ENCODE measurements at places on chromosomes 1 and 21. TPM values are rescaled to one million over a fixed set of nuclear protein-coding genes. Genes with fewer than 3 reads are reported as not detected.

DNA sequence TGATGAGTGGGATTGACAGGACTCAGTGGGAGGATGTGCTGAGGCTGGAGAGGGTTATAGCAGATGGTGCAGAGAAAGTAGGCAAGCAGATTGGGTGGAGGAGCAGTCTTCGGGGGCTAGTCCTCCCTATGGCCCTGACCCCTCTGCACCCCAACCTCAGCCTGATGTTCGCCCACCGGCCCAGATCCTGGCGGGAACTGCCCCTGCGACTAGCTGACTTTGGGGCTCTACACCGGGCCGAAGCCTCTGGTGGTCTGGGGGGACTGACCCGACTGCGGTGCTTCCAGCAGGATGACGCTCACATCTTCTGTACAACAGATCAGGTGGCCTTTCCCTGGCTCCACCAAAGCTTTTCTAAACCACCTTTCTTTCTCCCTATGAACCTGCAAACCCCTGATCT is 9.6 kb upstream of the ECM1 start:
- H3K4me1 ChIP-seq, result no peaks in the 10 kb centered on the region
- H3K36me3 ChIP-seq, result no peaks in the 10 kb centered on the region
- no peak overlapping the region for H3K4me3 ChIP-seq
- no peak for DNase-seq
- H3K27ac ChIP-seq, result no peak overlapping the region
- H3K27me3 ChIP-seq, result no peaks in the 10 kb centered on the region

NBPF6 gene
- total RNA-seq, result not detected

DNA sequence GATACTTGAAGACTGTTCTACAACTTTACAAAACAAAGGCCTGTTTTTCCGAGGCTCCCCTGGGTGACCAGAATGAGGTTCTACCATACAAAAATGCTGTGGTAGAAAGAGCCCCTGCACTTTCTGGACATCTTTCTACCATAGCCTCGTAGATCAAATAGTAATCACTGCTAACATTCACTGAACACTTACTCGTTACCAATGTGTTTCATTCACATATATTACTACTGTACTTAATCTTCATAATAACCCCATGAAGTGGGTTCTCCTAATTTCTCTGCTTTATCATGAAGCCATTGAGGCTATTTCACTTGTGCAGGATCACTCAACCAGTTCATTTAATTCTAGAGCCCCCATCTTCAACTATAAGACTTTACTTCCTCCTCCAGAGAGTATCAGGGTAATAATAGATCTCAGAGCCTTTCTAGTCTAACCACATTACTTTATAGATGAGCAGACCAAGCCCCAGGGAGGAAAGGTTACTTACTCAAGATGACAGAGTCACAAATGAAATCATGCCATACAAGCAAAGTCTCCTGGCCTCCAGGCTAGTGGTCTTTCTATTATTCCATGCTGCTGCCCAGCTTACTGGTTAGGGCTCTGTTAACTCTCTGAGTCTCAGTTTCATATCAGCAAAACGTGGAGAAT is 46.7 kb upstream of the OSBPL9 start:
- H3K4me3 ChIP-seq, result no peak overlapping the region
- H3K36me3 ChIP-seq, result no peaks in the 10 kb centered on the region
- no peak overlapping the region for H3K27ac ChIP-seq
- H3K27me3 ChIP-seq, result no peaks in the 10 kb centered on the region
- no peak for DNase-seq
- no peaks in the 10 kb centered on the region for H3K4me1 ChIP-seq

- no peaks in the 10 kb centered on the region for H3K36me3 ChIP-seq
- H3K4me3 ChIP-seq, result peak overlapping the region; percentile 53
- H3K27me3 ChIP-seq, result no peaks in the 10 kb centered on the region
- H3K27ac ChIP-seq, result peak overlapping the region; percentile 46
- H3K4me1 ChIP-seq, result peaks cover 5% of the 10 kb centered on the region
These were observed 616 bp downstream of the TAF12 start for GRCh38 chr1:28642056-28642846.

DNA sequence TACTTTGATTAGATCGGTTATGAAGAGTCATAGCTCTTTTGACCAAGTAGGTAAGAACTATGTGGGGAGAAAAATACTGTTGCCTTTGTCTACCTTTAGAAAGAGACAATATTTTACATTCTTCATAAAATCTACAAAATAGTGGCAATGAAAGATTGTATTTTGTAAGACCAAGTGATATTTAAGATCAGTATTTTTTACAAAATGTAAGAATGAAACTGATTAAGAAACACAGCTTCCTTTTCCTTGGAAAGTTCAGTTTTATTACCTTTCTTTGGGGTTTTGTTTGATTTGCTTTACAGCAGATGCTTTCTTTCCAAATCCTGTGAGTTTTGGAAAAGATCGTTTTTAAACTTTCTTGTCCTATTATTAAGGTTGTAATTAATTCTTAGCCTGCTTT is 69.8 kb downstream of the SLC35A3 start:
- no peaks in the 10 kb centered on the region for H3K36me3 ChIP-seq
- peak overlapping the region; percentile 57 for H3K4me3 ChIP-seq
- peaks cover 8% of the 10 kb centered on the region for H3K4me1 ChIP-seq
- no peaks in the 10 kb centered on the region for H3K27me3 ChIP-seq

DNA sequence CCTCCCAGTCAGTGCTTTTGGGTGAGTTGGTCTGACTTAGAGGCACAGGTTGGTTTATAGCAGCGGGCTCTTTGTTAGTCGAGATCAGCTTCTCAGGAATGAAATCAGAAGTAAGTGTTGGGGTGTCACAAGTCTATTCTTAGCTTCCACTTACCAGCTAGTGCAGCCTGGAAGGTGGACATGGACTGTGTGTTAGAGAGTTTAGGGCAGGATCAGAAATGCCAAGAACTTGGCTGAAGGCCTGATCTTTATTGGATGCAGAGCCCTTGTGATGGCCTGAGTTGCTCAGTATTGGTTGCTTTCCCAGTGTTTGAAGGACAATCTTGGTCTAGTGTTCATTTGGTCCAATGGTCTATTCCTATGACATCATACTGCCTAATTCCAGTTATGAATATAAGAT is 377.0 kb upstream of the USP24 start:
- no peaks in the 10 kb centered on the region for H3K36me3 ChIP-seq
- no peak overlapping the region for H3K4me3 ChIP-seq
- H3K27me3 ChIP-seq, result no peaks in the 10 kb centered on the region
- H3K27ac ChIP-seq, result no peak overlapping the region
- DNase-seq, result no peak

DNA sequence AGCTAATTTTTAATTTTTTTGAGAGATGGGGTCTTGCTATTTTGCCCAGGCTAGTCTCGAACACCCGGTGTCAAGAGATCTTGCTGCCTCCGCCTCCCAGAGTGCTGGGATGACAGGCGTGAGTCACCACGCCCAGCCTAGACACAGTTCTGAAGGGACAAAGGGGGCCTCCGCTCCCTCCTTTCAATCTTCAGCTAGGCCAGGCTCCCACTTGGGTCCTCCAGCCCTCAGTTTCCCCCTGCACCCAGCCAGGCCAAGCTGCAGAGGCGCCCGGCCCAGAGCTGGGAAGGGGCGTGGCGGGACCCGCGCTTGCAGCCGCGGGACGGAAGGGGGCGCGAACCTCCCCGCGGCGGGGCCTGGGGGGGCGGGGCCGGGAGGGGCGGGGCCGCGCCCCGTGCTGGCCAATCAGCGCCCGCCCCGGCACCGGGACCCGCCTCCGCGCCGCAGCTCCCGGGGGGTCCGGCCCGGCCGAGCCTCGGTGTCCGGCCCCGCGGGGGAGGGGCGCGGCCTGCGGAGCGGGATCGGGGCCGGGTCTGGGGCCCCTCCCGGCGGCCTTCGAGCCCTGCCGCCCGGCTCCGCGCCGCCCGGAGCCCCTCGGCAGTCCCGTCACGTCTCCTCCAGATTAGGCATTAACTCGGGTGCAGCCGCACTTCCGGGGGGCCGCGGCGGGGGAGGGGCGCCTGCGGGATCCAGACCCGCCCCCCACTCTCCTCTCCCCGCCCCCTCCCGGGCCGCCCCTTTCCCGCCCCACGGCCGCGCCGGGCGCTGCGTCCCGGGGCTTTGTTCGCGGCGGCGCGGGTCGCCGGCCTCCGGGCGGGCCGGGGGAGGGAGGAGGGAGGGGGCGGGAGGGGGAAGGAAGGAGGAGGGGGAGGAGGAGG is 559 bp upstream of the AGRN start:
- no peaks in the 10 kb centered on the region for H3K36me3 ChIP-seq
- peak overlapping the region; percentile 84 for H3K27ac ChIP-seq
